Gastroesophageal sphincter (tissue), 4 donors: ENCODE measurements at places on chromosomes 7 and 10.

DNA sequence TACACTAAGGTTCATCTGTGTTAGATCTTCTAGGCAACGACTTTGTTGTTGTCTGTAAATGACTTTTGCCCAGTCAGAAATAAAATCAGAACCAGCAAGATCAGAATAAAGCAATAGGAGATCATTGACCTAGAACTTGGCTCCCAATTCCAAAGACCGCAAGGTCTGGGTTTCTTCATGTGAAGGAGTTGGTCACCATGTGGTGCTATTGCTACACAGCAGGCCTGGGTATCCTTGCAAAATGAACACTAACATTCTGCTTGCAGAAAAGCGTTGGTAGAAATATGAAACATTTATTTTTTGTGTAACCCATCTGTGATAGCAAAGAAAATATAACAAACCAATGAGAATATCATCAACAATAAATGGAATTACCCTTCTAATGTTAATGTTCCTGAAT, 831.0 kb downstream of the NXPH1 start:
- ATAC-seq = no peak
- no peak overlapping the region for H3K27ac ChIP-seq
- no peaks in the 10 kb centered on the region for H3K27me3 ChIP-seq
- H3K4me3 ChIP-seq = no peak overlapping the region
- no peaks in the 10 kb centered on the region for H3K36me3 ChIP-seq
- no peaks in the 10 kb centered on the region for H3K4me1 ChIP-seq

GRCh38 chr7:26912338-26912737, 47.9 kb upstream of the SKAP2 start:
- ATAC-seq = no peak
- peak overlapping the region; percentile 20 for H3K27ac ChIP-seq
- H3K27me3 ChIP-seq = no peaks in the 10 kb centered on the region
- peaks cover 2% of the 10 kb centered on the region for H3K4me1 ChIP-seq
- H3K4me3 ChIP-seq = no peak overlapping the region
- H3K36me3 ChIP-seq = no peaks in the 10 kb centered on the region

GRCh38 chr10:89540420-89540949, 5.1 kb upstream of the SLC16A12 start:
- H3K27ac ChIP-seq = no peak overlapping the region
- H3K4me1 ChIP-seq = peaks cover 3% of the 10 kb centered on the region
- H3K4me3 ChIP-seq = no peak overlapping the region
- ATAC-seq = no peak

DNA sequence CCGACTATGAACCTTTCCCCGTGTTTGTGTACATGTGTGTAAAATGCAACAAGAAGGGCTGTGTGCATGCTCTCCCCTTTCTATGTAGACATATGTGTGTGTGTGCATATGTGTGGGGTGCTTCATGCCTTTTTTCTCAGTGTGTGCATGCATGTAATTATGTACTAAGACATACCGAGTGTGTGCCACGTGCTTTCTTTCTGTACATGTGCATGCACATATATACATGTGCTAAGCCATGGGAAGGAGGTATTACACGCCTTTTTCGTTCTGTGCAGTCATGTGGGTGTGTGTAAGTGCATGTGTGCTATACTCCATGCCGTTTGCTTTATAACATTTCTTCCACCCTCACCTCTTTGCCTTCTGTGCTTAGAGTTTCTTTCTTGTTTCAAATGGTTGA, 544.3 kb downstream of the TNS3 start:
- ATAC-seq = no peak
- no peaks in the 10 kb centered on the region for H3K36me3 ChIP-seq
- H3K27ac ChIP-seq = no peak overlapping the region
- H3K27me3 ChIP-seq = no peaks in the 10 kb centered on the region
- H3K4me1 ChIP-seq = no peaks in the 10 kb centered on the region
- H3K4me3 ChIP-seq = no peak overlapping the region

- peak overlapping the region; percentile 72 for H3K27ac ChIP-seq
- peaks cover 72% of the 10 kb centered on the region for H3K4me1 ChIP-seq
- H3K4me3 ChIP-seq = no peak overlapping the region
- no peaks in the 10 kb centered on the region for H3K36me3 ChIP-seq
Measured at GRCh38 chr10:5615316-5615715, 51.1 kb downstream of the ASB13 start.

GRCh38 chr10:22325272-22326144, 4.6 kb downstream of the BMI1 start:
- H3K27ac ChIP-seq = peak overlapping the region; percentile 78
- ATAC-seq = peak; percentile 70
- H3K36me3 ChIP-seq = peaks cover 41% of the 10 kb centered on the region
- H3K4me1 ChIP-seq = peaks cover 48% of the 10 kb centered on the region

DNA sequence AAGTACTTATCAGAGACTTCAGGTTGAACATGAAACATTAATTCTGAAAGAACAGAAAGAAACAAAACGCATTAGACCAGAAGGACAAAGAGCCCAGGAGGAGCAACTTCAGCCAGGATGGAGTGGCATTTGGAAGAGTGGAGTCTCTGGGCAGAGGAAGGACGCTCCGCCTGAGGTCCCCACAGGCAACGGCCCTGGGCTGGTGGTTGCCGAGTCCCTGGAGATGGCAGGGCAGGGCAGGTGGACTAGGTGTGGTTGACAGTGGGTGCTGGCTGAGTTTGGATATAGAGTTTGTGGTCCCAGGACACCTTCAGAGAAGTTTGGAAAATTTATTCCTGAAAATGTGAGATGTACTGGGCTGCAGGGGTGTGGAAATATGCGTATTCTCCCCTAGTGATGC, 27.4 kb upstream of the LARP4B start:
- H3K4me1 ChIP-seq = no peaks in the 10 kb centered on the region
- no peaks in the 10 kb centered on the region for H3K36me3 ChIP-seq

DNA sequence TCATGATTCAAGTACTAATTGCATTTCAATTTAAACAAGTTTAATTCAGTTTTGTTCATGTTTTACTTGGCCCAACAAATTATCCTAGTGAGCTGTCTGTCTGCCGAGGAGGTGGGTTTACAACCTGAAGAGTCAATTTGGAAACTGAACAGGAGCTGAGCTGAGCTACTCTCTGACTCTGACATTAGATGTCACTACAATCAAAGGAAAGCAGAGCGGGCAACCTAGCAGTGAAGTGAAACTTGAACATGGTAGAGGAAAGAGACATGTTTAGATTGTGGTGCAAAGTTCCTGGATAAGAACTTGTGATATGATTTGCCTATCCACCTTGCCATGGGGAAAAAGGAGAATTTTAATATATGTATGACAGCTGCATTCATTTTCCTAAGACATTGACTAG, 9.6 kb upstream of the AGR3 start:
- H3K36me3 ChIP-seq = no peaks in the 10 kb centered on the region
- ATAC-seq = no peak
- no peaks in the 10 kb centered on the region for H3K27me3 ChIP-seq
- no peaks in the 10 kb centered on the region for H3K4me1 ChIP-seq
- H3K27ac ChIP-seq = no peak overlapping the region
- H3K4me3 ChIP-seq = no peak overlapping the region

DNA sequence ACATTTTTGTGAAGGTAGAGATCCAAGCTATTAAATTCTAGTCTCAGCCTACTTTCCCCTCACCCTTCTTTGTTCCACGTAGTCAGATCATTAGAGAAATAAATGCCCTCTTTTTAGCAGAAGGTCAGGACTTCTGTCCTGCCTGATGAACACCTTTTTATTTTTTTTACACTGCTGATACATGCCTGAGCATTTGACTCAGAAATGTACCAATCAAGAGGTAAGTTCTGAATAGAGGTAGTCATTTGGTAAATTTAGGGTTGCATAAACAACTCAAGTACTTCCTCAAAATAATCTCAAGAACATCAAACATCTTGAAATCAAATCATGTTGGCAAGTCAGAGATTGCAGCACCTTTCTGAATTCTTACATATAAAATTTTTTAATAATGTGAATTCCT, 133.7 kb downstream of the MYO3A start:
- no peak for ATAC-seq
- H3K4me1 ChIP-seq = no peaks in the 10 kb centered on the region
- no peaks in the 10 kb centered on the region for H3K36me3 ChIP-seq

- ATAC-seq = no peak
- H3K4me3 ChIP-seq = no peak overlapping the region
- H3K27me3 ChIP-seq = no peaks in the 10 kb centered on the region
- no peaks in the 10 kb centered on the region for H3K36me3 ChIP-seq
Measured at GRCh38 chr7:106452031-106452851, 167.5 kb upstream of the NAMPT start.

DNA sequence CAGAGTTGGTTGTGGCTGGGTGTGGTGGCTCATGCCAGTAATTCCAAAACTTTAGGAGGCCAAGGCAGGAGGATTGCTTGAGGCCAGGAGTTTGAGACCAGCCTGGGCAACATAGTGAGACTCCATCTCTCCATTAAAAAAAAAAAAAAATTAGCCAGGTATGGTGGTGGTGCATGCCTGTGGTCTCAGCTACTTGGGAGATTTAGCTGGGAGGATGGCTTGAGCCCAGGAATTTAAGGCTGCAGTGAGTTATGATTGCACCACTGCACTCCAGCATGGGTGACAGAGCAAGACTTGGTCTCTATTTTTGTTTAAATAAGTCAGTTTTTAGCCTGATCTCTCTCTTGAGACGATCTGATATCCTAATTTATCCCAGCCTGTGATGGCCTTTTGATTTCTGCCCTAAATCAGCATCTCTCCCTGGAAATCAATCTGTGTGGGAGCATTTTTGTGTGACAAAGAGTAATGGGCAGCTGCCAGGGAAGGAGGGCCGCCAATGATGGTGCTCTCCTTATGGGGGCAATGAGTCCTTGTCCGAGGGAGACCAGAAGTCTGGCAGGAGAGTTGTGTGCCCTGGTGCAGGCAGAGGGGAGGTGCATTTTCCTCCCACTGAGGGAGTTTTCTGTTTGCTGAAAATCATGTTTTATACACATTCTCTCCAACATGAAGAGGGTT, 111.0 kb downstream of the NRP1 start:
- no peaks in the 10 kb centered on the region for H3K27me3 ChIP-seq
- H3K4me3 ChIP-seq = no peak overlapping the region
- H3K36me3 ChIP-seq = no peaks in the 10 kb centered on the region
- H3K27ac ChIP-seq = no peak overlapping the region

DNA sequence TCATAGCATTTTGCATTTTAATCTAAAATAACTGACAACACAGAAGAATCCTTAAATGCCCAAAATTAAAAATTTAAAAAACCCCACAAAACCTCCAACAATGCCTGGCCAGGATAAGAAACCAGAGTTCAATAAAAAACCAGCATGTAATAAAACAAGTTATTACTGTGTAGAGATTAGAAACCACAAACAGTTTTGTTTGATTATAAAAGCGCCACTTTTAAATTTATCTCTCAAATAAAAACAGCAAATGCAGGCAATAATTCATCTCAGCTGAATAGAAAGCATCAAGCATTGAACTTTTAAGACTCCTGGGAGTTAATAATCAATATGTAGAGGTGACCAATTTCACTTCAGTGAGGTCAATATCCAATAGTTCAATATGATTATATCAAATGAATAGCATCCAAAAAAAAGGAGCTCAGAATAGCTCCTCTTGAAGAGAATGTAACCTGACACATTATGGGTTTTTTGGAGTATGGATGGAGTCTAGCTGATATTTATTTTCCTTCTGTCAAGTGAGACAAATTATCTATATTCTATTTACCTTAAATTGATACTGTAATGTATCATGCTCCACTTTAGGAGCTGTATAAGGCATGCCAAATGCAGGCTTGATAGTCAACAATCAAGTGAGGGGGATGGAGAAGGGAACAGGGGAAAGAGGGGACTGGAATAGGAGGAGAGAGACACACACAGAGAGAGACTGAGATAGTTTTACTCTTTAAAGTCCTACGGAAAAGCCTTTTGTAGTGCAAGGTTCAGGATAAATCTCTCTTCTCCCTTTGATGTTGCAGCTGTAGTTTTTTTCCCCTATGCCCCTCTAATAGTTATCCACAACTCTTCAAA, 130.9 kb downstream of the RSU1 start:
- no peaks in the 10 kb centered on the region for H3K36me3 ChIP-seq
- no peaks in the 10 kb centered on the region for H3K27me3 ChIP-seq
- no peaks in the 10 kb centered on the region for H3K4me1 ChIP-seq
- ATAC-seq = no peak
- no peak overlapping the region for H3K4me3 ChIP-seq
- no peak overlapping the region for H3K27ac ChIP-seq

DNA sequence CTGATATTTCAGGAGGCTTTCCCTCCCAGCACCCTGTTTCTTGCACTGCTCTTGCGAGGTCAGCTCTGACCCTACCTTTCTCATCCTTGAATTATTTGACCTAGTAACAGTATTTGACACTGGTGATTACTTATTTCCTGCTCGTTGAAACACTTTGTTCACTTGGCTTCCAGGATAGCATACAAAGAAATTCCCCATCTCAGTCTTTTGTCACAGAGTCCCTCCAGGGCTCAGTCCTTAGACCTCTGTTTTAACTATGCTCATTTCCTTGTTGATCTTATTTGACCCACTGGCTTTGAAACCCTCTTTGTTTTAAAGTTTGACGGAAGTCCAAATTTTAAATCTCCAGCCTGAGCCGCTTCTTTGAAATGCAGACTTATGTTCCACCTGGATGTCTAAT, 29.9 kb downstream of the BMPR1A start:
- no peak overlapping the region for H3K4me3 ChIP-seq
- ATAC-seq = no peak
- H3K4me1 ChIP-seq = peaks cover 10% of the 10 kb centered on the region
- H3K27ac ChIP-seq = peak overlapping the region; percentile 66
- no peaks in the 10 kb centered on the region for H3K36me3 ChIP-seq
- no peaks in the 10 kb centered on the region for H3K27me3 ChIP-seq

DNA sequence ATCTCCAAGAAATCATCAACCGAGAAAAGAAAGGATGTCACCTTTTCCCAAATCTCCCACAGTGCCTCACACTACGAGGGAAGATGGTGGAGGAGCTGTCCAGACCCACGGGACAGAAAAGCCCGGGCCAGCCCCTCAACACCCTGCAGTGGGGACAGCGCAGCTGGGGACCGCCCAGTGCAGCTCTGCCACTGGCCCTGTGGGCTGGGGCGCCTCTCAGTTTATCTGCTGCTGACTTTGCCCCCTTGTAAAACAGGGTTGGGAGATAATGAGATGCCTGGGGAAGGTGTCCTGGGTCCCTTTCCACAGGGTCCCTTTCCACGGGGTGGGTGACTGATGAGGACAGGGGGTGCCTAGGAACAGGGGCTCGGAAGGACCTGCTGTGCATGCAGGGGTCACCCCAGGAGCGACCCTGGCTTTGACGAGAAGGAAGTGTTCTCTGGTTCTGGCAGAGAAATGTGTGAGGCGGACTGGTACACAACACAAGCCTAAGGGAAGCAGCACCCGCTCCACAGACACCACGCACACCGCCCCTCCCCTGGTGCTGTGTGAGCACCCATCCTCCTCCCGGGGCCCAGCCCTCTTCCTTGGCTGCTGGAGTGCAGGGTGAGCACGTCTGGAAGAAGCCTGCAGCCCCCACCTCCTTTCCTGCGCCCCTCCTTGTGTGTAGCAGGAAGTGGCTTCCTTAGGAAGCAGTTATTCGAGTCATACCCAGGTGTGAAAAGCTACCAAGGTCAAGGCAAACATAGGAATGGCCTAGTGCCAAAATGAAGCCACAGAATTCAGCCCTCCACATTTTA, 339.9 kb downstream of the DNAJB6 start:
- H3K4me3 ChIP-seq = no peak overlapping the region
- H3K4me1 ChIP-seq = no peaks in the 10 kb centered on the region
- peaks cover 77% of the 10 kb centered on the region for H3K27me3 ChIP-seq
- H3K27ac ChIP-seq = no peak overlapping the region
- H3K36me3 ChIP-seq = no peaks in the 10 kb centered on the region

GRCh38 chr10:121667948-121668313, 69.7 kb upstream of the FGFR2 start:
- peaks cover 10% of the 10 kb centered on the region for H3K4me1 ChIP-seq
- H3K27me3 ChIP-seq = no peaks in the 10 kb centered on the region
- peak overlapping the region; percentile 33 for H3K4me3 ChIP-seq
- peak; percentile 5 for ATAC-seq
- no peaks in the 10 kb centered on the region for H3K36me3 ChIP-seq

GRCh38 chr10:30701451-30702173, 72.1 kb upstream of the LYZL2 start:
- peak; percentile 51 for ATAC-seq
- H3K27me3 ChIP-seq = no peaks in the 10 kb centered on the region
- no peak overlapping the region for H3K4me3 ChIP-seq
- no peaks in the 10 kb centered on the region for H3K36me3 ChIP-seq
- no peaks in the 10 kb centered on the region for H3K4me1 ChIP-seq
